PC-9 (cell line): ENCODE measurements at places on chromosomes 5 and 9.

DNA sequence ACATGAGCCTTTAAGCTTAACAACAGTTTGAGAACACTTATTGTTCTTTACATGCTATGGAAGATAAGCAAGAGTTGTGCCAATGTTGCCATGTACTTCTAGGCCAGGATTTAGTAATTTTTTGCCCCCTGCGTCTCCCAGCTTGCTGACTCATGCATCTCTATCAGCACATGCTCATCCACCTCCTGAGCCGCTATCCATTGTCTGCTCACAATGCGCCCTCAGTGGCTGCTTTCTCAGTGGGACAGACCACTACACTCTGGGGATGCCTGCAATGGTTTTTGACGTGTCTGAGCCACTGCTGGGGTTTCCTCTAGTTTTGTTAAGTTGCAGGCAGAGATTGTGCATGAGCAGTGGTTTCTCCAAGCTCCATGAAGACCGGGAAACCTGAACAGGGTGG lies 50.9 kb upstream of the PHF2 start:
- no peak for DNase-seq

DNA sequence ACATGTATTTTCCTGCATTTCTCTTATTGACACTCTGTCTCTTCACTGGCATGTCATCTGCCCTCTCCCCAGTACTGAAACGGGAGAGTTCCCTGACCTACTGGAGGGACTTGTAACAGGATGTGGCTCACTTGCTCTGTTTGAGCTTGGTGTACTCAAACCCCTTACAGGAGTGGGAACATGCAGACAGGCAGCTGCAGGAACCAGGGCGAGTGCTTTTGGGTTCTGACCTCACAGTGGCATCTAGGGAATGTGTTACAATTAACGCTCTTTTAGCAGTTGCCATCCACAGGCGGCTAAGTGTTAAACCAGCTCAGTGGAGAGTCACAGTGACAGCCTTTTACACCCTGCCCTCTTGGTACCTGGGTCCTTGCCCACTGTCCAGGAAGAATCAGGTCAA lies 300.3 kb upstream of the GRAMD2B start:
- no peak for DNase-seq

- no peak for DNase-seq
These were observed 174.7 kb upstream of the PTGER4 start for GRCh38 chr5:40505031-40505430.

DNA sequence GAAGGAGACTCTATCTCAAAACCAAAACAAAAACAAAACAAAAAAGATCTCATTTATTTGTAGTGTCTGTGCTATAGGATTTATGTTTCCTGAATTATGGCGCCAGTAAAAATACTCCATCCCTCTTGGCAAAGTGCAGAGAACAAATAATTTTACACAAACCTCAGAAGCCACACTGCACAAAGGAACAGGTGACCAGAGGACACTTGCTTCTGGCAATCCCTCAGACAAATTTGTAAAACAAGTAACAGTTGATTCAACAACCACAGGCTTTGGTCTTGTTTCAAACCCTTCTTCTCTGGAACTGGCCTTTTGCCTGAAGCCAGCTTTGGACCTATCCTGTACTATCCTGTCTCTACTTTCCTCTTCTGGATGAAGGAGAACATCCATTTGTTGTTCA lies 502.1 kb downstream of the DMAC1 start:
- DNase-seq: no peak

DNA sequence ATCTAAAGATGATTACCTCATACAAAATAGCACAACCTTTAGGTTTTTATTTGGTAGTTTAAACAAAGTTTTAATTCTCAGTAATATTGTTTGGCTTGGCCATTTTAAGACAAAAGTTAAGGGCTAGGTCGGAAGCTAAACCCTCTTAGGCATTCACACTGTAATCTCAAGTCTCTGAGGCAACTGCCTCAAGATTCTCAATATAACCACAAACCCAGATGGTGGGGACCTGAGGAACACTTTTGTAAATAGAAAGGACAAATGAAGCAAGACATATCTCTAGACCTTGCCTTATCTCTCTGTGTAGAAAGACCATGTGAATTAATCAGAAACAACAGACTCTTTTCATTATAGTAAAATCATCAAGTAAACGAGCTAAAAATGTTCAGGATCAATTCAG lies 500.2 kb upstream of the CDH6 start:
- DNase-seq: no peak

DNA sequence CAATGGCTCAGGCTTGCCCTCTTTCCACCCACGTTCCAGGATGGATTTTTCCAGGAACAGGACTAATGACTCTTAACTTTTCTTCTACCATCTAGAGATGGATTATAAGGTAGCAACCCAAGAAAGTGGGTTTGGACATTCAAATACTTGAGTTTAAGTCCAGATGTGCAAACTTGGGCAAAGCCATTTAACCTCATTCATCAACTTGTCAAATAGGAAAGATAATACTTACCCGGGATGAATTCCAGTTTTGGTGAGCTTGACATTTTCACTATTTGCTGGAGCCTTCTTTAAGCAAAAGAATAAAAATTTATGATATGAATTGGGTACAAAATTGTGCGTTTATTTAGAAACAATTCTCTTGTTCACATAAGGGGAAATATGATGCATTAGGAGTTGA lies 44.3 kb upstream of the ZBED3 start:
- no peak for DNase-seq

DNA sequence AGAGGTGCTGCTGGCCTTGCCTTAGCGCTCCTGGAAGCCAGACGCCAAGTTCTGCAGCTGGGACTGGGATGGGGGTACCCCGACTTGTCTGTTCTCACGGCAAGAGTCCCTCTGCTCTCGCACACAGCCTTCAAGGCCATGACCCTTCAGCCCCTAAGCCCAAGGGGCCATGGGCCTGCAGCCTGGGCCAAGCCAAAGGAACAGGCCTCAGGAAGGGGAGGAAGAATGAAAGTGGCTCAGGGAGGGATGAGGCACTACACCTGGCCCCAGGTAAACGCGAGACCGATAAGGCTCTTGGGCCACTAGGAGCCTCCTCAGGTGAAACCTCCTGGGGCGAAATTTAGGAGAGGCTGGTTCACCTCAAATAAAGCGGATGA lies 3.9 kb downstream of the EBF1 start:
- DNase-seq: no peak

GRCh38 chr9:96484521-96484931 lies 34.6 kb downstream of the HABP4 start:
- DNase-seq: no peak

GRCh38 chr5:64971513-64971912 lies 202.8 kb downstream of the CWC27 start:
- DNase-seq: no peak

DNA sequence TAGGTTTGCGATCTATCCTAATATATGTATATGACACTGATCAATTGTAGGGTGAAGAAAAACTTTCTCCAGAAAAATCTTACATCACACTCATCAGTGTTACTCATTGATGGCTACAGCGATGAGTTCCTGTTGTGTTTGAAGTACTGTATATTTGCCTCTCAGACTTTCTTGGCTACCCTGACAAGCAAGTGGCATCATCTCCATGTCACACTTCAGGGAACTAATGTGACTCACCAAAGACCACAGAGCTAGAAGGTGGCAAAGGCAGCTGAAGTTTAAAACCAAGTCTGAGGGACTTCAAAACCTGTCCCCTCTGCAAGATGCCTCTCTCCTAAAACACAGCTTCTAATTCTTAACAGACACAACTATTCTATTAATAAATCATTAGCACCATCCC lies 451.4 kb downstream of the CTNND2 start:
- no peak for DNase-seq

DNA sequence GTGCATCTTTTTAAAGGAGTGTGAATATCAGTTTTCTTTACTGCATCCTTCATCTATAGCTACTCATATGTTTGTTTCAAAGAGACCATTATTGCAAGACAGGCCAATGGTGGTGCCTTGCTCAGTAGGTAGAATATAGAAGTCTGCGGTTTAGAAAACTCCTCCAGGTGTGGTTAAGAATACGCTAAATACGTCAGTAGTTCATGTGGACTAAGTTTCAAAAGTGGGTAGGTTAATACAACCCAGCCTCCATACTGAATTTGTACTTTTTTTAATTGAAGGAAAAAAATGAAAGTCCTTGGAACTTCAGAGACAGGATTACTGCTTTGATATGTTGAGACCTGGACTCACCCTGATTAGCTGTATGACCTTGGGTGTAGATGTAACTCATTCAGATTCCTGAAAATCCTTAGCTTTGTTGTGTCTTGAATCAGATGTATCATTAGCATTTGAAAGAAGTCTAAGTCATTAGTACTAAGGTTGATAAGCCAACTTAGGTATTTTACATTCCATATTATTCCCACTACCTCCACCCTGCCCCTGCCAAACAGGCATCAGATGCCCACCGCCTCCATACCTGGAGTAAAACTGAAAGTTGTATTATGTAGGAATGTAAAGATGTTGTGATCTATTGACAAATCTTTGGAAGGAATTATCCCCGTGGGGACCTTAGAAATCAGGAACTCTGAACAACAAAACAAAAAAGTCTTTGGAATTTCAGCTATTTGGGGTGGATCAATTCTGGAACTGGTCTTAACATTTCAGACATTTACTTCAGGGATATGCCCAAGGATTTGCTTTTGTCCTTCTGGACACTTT lies 6.1 kb downstream of the BASP1 start:
- DNase-seq: no peak

DNA sequence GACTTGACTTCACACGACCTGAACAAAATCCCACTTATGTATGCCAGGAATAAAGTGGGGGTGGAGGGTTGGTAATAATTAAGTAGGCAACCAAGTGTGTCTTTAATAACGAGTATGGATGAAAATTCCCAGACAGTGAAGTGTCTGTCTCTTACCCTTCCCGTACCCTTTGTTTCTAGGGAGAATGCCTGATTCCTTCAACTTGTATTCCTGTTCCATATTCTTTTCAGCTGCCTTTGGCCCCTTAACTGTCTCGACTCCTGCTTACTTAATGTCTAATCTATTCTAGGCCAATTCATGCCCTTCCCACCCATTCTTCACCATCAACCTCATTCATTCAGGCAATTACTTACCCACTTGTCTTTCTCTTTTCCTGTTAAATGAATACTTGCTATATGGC lies 380.5 kb downstream of the RAB3C start:
- no peak for DNase-seq

- DNase-seq: no peak
These were observed 18.7 kb downstream of the RASGRF2 start for GRCh38 chr5:80978772-80979317.

GRCh38 chr5:107673368-107674136 lies 2.8 kb upstream of the EFNA5 start:
- DNase-seq: peak; percentile 88

DNA sequence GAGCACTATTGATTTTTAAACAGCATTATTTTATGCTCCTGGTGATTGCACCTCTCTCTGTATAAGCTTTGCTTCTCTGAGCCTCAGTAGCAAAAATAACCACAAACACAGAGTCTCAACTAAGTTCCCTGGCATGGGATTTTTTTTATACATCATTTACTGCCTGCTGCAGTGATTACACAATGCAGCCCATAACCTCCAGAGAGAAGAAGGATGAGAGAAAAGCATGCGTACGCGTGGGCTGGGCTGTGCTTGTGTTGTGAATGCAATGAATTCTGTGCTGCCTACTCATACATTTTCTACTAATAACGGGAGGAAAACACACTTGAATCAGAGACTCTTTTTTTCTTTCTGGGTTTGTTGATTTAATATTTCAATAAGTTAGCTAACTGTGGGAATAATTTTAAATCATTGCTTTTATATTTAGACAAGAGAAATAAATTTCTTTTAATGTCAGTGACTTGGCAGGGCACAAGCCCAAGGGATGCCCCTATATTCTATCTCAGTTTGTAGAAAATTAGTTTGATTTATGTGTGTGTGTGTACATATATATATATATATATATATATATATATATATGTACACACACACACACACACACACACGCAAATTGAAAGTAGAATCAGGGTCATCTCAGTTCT lies 351.5 kb downstream of the MED10 start:
- DNase-seq: no peak

- DNase-seq: no peak
These were observed 131.2 kb upstream of the ANKH start for GRCh38 chr5:15002791-15003190.

DNA sequence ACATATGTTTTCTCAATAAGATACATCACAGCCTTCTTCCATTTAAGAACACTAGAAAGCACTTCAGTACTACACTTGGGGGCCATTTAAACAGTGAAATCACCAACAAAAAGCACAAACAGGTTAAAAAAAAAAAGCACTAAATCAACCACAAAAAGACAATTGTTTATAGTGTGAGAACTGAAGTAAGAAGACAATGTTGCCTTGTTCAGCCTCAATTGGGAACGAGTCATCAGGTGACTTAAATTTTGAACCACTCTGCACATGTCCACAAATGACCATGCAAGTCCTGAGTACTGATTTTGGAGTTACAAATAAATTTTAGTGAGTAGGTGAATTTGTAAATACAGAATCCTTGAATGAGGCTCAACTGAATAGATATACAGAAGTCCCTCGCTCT lies 37.2 kb upstream of the HNRNPA0 start:
- DNase-seq: no peak

DNA sequence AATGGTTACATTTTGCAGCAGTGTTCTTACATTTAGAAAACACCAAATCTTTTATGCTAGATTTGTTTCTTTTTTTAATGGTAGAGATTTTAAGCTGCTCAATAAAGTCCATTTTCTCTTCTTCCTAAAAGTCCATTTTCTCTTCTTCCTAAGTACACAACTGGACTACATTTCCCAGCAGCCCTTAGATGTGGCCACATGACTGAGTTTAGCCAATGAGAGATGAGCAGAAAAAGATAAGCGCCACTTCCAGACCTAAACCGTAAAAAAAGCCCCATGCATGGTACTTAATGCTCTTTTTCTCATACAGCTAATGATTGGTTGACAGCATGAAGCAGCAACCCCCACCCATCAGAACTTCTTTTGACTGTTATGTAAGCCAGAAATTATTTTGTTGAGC lies 206.7 kb downstream of the FAM114A2 start:
- no peak for DNase-seq

DNA sequence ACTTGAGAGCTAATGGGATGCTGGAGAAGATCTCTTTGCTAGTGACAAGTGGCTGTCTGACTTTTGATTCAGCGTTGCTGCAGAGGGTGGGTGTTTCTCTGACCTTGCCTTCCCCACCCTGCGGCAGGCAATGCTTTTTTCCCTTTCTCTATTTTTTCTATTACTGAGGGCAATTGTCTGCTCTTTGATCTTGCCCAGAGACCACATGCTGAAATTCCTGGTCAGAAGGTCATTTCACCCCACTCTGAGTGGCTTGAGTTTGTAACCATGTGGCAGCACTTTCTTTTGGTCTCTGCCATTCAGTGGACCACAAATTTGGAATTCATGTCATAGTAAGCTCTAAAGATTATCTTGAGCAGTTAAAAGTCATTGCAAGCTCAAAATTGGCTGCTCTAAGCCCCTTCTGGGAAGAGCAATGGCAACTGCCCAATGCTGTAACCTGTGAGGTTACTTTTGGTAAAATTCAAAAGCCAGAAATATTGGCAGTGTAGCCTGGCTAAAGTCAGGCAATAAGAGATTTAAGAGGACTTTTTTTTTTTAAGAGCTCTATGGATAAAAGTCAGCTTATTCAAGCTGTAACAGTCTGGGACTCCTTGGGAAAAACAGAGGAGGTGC lies 30.4 kb upstream of the MTMR12 start:
- DNase-seq: no peak
